Renal cortical epithelial cell (primary cell): ENCODE measurements at places on chromosomes 16 and 17.

DNA sequence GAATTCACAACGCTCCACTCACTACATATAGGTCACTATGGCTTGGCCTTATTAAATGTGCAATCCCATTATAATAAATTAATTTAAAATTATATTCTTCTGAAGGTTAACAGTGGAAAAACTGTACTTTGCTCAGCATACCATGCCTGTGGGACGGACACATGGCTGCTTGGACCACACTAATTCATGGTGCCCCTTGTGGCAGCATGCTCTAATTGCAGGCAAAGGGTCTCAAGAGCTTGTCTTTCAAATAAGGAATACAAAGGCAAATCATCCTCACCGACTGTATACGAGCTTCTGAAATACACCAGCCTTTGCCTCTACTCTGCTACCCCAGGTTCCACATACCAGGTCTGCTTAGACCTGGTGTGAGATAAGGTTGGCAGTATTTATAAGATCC lies 11.7 kb downstream of the SMPD3 start:
- no peak for DNase-seq

DNA sequence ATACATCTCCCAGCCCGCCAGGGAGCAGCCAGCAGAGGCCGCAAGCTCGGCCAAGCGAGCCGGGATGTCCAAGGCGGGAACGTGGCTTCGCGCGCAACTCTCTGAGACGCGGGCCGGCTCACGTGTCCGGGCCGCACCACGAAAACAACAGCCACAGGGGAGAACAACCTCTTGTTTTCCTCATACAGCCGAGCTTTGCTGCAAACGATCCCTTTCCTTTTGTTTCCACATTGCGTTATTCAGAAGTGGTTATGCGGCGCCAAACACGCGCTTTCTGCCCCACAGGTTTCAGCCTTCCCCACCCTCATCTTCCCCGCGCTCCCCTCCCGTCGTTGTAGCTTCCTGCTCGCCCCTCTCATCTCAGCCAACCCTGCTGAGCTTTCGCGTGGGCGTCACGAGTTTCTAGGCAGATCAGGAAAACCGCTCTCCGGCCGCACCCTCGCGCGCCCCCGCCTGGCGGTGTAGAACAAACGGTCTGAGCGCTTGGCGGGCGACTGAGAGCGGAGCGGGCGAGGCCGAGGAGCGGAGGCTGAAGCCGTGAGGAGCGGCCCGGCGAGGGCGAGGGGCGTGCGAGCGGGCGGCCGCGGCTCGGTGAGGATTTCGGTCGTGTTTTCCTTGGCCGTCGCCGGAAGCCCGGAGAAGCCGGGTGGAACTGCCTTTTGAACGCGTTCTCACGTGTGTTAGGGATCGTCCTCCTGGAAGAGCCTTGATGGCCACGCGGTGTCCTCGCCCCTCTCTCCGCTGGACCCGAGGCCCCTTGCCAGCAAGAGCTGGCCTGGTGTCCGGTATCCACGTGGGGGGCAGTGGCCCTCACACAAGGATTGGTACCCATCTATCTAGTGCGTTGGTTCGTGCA lies 6.6 kb upstream of the SMARCD2 start:
- DNase-seq: peak; percentile 79

GRCh38 chr16:31529937-31530312 lies 2.2 kb downstream of the AHSP start:
- DNase-seq: no peak

- DNase-seq: no peak
Measured at GRCh38 chr17:73096211-73096610, 3.7 kb upstream of the SLC39A11 start.

GRCh38 chr16:88550246-88550661 lies 19.9 kb upstream of the ZC3H18 start:
- DNase-seq: no peak

GRCh38 chr16:51755577-51756355 lies 604.7 kb upstream of the SALL1 start:
- no peak for DNase-seq

- DNase-seq: no peak
Measured at GRCh38 chr16:24270721-24271442, 14.7 kb downstream of the CACNG3 start.

- DNase-seq: no peak
Measured at GRCh38 chr16:23753908-23754593, 775 bp upstream of the CHP2 start.
